ENCODE measurements at places on chromosomes 4 and X.

- DNase-seq = peak; percentile 97
Measured at GRCh38 chr4:78056265-78057129, 626 bp upstream of the FRAS1 start.

GRCh38 chr4:67635331-67635730, 65.6 kb downstream of the UBA6 start:
- no peak for DNase-seq

- no peak for DNase-seq
Measured at GRCh38 chr4:185921583-185922555, 109.9 kb upstream of the SORBS2 start.

- peak; percentile 36 for DNase-seq
Measured at GRCh38 chr4:118281611-118282442, 71.0 kb downstream of the PRSS12 start.

DNA sequence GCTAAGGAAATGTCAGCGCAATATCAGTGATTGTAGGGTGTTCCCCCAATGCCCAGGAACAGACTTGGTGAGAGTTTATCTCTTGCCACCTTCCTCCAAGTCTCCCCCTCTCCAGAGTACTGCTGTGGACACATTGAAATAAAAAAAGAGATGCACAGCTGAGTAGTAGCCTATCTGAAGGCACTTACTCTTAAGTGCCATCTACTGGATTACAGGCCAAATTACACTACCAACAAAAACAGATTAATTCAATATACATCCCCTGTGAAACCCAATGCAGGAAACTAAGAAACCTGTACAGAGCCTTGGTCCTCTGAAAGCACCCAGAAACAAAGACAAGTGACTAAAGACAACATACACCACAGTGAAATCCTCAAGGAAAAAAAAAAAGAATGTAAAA, 460.3 kb downstream of the ZIC3 start:
- DNase-seq = peak; percentile 18

DNA sequence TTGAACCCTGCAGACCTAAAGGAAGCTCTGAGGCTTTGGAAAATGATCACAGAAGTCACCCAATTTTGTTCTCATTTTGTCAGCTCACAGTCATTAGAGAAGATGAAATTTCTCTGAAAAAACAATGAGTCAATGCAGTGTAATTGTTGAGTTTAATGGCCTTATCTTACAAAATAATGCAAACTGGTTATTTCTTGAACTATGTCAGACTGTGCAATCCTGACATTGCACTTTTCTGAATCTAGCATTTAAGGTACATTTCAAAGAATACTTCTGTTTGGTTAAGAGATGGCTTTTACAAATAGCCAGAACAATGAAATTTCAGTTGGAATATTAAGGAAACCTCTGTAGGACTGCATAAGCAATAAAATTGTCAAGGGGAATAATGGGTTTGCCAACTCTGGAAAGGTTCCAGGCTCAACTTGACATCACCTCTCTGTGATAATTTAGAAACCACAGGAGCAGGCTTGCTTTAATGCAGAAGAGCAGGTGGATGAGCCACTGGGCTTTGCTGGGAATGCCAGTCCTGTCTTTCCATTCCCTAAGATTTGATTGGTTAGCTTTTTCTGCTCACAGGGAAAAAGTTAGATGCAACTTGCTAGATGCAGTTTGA, 222.8 kb downstream of the FRMPD4 start:
- peak; percentile 91 for DNase-seq

GRCh38 chrX:109624641-109625616, at the start of gene KCNE5:
Gene KCNE5 (minus strand): TSS chrX:109625172. CDS start chrX:109625020, 152 bp downstream.
- no peak for DNase-seq

DNA sequence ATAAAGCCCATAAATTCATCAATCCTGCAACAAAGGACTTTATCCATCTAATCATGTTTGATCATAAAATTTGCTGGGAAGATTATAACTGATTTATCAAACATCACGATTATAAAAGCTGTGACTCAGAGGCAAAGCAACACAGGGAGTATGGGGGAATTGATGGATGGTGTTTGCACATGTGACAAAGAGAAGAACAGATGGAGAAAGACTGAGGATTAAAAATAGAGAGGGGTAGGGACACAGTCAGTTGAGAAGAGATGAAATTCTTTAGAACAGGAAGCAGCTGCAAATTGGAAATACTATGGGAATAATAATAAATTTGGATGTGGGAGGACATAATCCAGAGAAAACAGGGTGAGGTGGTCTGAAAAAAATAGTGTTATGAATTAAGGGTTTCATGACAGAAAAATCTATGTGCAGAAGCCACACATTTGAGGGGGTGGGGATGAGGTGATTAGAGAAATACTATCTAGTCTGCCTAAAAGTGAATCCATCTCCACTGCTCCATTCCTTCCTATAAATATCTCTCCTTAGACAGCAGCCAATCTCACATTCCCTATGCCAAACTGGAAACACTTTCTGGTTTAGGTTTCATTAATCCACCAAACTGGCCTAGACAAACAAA, 6.2 kb downstream of the PRR32 start:
- DNase-seq = peak; percentile 0

- DNase-seq = peak; percentile 24
Measured at GRCh38 chr4:41693629-41694028, 54.9 kb downstream of the PHOX2B start.

Data from NCI-H69 (cell line).